Fibroblast of skin of scalp (primary cell): ENCODE measurements at places on chromosomes 7 and 10.

DNA sequence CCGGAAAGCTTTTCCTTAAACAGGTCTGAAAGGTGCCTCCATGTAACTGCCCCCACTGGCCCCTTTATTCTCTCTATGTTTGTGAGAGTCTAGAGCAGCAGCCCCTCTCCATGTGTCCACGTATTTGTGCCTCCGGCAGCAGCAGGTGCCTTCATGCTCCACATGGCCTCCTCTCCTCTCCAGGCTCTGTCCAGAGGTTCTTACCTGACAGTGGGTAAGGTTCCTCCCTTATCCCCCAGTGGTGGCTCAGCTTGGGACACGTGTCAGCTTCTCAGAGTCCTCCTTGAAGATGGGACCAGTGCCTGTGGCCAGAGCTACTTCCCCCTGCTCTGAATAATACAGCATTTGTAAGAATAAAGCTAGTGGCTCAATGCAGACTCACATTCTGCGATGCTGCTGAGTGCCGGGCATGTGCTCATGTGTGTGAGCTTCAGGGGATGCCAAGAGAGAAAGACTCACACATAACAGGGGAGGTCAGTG, 7.9 kb downstream of the CALML3 start:
- no peak for DNase-seq

DNA sequence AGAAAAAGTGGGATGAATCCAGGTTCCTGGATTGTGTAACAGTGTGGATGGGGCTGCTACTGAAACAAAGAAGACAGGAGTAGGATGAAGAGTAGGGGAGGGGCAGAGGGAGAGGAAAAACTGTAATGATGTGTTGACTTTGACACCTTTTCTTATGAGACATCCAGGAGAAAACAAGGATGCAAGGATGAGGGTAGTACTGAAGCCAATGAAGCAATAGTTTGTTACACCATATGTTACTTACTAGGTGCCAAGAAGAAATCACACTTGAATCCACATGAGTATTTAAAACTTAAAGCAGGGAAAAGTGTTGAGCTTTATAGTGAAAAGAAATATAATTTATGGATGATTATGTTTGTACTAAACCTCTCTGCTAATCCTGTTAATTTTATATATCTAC, 420.6 kb downstream of the ARL4A start:
- no peak for DNase-seq

DNA sequence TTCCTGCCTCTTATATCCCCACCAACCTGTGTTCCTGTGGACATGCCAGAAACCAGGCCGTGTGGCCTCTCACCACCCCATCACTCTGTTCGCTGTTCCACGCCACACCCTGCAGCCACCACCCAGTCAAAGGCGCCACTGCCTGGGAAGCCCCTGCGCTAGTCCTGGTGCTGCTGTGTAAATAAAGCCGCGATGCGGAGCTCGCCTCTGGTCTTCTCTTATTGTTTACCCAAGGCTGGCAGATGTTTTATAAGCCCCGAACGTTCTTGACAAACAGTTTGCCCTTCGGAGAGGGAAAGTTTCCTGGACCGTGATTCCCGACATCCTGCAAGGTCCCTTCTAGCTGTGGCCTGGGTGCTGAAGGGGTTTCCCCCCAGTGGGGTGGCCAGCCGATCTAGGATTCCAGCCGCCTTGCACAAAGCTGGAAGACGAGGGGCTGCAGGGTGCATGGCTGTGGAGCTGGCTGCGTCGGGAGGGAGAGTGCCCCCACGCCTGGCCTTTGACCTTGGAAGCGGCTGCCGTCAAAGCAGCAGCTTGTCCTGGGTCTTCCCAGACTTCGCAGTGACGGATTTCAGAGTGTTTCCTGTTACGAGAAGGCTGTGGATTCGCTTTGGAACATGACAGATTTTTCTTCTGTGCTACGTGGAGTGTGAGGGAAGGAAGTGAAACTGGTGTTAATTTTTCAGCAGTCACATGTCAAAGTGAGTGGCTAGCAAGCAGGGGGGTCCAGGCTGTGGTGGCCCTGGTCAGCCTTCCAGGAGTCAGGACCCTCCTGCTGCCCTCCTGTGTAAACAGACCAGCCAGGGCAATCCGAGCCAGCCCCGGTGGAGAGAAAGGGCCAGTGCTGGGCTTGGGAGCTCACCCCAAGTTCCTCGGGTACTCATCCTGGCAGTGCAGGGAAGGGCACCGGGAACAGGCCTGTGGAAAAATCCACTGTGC, 61.6 kb downstream of the LHPP start:
- DNase-seq = peak; percentile 13

DNA sequence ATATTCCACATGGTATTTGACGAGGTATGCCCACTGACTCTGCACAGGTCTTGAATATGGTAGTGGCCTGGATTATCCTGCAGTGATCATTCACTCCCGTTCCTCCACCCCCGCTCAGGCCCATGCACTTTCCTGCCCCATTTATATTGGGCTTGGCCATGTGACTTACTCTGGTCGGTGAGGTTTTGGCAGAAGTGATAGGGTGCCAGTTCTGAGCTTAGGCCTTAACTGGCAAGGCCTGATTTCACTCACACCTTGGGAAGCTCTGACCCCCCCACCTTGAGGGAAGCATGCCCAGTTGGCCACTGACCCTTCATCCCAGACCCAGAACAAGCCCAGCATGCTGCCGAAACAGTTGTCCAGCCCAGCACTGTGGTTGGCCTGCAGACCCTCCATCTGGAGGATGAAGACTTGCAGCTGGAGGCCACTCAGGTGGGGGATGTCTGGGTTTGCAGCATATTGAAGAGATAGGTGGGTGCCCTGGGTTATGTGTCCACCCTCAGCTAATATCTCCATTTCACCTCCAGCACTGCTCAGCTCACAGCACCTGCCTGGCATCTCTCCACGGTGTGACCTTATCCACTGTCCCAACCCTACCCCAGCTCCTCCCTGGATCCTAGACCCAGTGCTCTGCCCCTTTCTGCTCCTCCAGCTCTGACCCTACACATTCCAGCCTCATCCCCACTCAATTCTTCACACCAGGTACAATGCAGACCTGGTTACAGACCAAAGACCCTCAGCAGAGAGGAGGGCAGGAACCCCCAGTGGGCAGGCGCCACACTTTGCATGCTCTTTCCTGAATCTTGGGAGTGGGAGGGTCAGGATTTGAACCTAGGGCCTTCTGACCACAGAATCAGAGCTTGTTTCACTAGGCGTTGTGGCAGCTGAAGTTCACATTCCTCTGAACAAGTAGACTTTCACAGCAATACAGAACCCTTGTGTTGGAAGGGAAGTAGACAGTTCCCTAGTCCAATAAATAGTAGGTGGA, 138.1 kb upstream of the CHST15 start:
- no peak for DNase-seq

- no peak for DNase-seq
These were observed 145.2 kb upstream of the KLF14 start for GRCh38 chr7:130879191-130879590.

DNA sequence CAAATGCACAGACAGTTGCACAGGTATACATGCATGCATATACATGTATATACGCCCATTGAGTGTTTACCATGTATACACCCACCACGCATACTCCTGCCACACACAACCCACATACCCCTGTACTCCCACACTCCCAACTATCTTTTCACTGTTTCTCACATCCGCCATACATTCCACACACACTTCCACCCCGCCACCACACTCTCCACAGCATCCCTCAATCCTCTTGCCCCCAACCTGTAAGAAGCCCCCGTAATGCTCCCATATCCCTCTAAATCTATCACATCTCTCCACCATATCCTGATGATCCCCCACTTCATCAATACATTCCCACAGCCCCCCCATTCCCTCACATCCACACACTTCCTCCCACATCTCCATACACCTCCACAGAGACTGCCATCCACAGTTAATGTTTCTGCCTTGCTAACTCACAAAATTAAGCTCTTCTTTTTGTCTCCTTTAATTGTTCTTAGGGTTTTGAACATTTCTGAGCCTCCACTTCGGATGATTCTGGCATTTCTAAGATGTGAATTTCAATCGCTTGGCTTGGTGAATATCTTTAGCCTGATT, 47.4 kb downstream of the GPR158 start:
- DNase-seq = no peak

GRCh38 chr10:72502581-72502980, 123.3 kb downstream of the MICU1 start:
- DNase-seq = no peak

- DNase-seq = peak; percentile 51
These were observed 817 bp downstream of the MLLT10 start for GRCh38 chr10:21534604-21535493.

DNA sequence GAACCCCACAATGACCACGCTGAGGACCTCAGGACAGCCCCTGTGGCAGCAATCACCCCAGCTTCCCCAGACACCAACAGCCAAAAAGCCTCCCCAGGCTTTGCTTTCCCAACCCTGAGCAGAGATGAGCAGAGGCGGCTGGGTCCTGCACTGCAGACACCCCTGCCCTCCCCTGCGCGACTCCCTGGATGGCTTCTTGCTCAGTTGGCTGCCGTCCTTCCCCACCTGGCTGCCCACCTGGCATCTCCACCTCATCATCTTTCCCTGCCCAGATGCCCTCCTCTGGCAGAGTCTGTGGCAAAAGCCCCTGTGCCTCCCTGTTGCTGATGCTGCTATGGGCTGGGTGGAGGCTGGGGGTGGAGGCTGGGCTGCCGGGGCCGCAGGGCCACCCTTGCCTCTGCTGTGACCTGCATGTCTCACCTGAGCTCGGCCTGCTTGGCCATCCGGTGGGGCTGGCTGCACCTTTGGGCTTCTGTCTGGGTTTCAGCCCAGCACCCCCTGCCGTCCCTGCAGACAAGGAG, 567.7 kb downstream of the TCERG1L start:
- no peak for DNase-seq

- DNase-seq = peak; percentile 18
These were observed 36.6 kb upstream of the SRGN start for GRCh38 chr10:69051303-69051702.

- DNase-seq = no peak
These were observed 30.2 kb downstream of the LRRC27 start for GRCh38 chr10:132362151-132362611.

DNA sequence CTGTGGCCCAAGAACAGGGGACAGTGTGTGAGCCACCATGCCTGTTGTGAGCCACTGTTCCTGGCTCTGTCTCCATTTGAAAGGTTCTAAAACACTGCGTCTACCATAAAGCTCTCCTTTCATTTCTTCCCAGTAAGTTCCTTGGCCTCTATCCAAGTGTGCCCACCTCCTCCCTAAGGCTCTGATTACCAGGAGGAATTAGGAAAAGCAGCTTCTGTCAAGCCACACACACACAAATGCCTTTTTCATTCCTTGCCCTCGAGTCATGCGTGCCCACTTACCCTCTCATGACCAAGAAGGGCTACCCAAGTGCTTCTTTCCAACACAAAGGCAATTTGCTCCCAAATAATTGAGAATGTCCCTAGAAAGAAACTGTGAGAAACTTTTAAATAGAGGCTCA, 70.8 kb upstream of the PARD3 start:
- DNase-seq = no peak

- DNase-seq = no peak
These were observed 115.2 kb downstream of the PLXNA4 start for GRCh38 chr7:132461032-132461592.

DNA sequence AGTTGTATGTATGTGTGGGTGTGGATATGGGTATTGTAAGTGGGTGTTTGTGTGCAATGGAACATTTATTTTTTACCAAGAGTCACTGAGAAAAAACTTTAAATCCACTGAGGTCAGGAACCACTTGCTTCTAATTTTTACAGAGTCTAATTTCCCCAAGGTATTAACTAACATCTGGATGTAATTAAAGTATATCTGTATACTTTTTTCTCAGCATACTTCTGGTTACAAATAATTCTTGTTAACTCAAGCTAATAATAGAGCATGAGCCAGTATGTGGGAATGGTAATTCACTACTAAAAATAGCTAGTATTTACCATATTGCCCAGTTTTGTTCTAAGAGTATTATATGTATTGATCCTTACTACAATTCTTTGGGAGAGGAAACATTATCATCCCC, 24.6 kb upstream of the STEAP4 start:
- peak; percentile 56 for DNase-seq

DNA sequence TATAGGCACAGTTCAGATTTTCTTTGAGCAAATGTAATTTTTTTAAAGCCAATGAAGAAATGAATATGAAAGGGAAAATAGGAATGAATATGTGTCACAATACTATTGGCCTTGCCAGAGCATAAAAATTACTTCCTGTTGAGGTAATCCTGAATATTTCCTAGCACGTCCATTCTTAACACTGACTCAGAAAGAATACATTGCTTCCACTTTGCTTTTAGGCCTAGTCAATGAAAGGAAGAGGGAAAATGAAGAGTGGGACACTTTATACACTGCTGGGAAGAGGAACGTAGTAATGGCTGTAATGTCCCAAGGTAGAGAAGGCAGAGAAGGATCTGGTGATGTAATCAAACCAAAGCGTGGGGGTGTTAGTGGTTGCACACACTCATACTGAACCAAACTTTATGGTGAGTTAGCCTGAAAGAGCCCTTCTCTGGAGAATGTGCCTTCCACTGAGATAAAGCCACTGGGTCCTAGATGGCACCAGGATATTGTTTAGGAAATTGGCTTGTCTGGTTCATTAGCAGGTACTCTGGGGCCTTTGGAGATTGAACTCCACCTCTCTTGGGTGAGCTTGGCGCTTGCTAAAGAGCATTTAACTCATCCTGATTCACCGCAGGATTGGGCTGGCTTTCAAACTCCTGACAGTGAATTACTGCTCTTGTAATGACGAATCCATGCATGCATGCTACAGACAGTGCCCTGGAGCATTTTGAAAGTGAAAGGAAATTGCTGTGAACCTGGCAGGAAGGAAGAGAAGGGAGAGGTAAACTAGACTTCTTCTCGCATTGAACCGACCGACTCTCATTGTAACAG, 254.9 kb downstream of the KIAA1217 start:
- peak; percentile 88 for DNase-seq
